CD4-positive, CD25-positive, alpha-beta regulatory T cell (primary cell): ENCODE measurements at places on chromosomes 2 and 18. TPM values are rescaled to one million over a fixed set of nuclear protein-coding genes. Genes with fewer than 3 reads are reported as not detected.

DNA sequence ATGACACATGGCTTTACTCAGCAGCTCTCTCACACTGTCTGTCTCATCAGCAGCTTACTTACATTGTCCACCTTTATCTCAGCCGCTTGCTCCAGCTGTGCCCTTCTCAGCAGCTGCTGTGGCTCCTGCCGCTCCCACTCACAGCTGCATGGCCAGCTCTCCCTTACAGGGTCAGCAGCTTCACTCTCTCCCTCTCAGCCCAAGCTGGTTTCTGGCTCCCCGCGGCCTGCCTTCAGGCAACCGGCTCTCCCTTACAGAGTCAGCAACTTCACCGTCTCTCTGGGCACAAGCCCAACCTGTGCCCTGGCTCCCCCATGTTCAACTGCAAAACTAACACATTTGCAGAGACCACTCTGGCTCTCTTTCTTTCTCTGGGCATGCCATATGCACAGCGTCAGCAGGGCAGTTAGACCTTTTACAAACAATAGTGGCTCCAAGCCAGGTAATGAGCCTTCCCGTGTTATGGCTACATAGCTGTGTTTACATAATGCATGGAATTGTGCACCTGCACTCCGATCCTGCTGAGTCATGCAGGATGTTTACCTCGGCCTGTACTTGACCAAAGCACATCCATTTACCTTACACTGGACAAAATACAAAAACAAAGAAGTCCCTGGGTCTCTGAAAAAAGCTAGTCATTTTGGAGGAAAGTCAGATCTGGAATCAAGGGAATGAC is 167.3 kb downstream of the DOK6 start:
- DNase-seq: no peak

DNA sequence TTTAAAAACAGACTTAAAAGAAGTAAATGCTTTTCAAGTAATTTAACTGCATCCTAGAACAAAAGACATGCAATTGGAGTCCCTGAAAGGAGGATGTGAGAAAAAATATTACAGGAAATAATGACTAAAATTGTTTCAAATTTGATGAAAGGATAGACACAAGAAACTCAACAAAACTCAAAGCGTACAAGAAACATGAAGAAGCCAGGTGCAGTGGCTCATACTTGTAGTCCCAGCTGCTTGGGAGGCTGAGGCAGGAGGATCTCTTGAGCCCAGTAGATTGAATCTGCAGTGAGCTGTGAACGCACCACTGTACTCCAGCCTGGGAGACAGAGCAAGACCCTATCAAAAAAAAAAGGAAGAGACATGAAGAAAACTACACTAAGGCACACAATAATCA is 118.1 kb upstream of the SLC39A10 start:
- DNase-seq: no peak

DNA sequence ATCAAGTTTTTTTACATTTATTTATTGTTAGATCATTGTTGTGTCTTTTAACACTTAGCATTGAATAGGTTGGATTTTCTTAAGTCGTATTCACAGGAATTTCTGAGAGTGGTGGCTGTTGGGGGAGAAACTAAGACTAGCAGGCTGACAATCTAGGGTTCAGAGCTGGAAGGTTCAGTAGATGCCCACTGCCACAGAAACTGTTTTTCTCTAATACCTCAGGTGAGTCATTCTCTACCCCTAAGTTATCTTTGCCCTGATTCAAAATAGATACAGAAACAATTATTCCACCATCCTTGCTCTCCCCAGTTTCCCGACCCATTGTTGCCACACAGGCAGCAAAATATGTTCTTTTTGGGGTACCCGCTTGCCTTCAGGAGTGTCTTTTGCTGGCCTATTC is 870.8 kb upstream of the ID2 start:
- DNase-seq: no peak

GRCh38 chr2:3575534-3576262 is 638 bp downstream of the RPS7 start:
- peak; percentile 42 for DNase-seq

- no peak for DNase-seq
These were observed 79.5 kb downstream of the FAM161A start for GRCh38 chr2:61774351-61774750.

- no peak for DNase-seq
These were observed 20.3 kb downstream of the MTERF4 start for GRCh38 chr2:241081643-241082340.

DNA sequence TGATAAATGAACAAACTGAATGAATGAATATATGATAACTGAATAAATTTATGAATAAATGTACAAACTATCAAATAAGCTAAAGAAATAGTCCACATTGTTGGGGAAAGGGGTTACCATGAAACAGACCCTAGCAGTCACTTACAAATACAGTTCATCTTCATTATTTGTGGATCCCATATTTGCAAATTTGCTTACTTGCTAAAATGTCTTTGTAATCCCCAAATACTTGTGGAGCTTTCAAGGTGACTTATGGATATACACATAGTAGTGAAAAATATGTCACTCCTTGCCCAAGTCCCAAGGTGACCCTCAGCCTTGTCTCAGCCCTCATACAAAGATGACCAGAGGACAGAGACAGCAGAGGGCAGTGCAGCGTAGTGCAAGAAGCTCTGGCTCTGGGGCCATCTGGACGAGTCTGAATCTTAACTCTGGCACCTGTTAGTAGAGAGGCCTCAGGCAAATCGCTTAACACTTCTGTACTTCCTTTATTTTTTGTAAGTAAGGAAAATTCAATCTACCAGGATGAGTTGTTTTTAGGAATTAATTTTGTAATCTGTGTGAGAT is 3.1 kb downstream of the PAIP2B start:
- no peak for DNase-seq

- peak; percentile 6 for DNase-seq
These were observed 787 bp downstream of the SOCS6 start for GRCh38 chr18:70289351-70290312.

GRCh38 chr18:8515142-8515865 is 93.9 kb upstream of the RAB12 start:
- DNase-seq: no peak

GRCh38 chr2:223971-224760 is 39.7 kb downstream of the SH3YL1 start:
- DNase-seq: no peak

DNA sequence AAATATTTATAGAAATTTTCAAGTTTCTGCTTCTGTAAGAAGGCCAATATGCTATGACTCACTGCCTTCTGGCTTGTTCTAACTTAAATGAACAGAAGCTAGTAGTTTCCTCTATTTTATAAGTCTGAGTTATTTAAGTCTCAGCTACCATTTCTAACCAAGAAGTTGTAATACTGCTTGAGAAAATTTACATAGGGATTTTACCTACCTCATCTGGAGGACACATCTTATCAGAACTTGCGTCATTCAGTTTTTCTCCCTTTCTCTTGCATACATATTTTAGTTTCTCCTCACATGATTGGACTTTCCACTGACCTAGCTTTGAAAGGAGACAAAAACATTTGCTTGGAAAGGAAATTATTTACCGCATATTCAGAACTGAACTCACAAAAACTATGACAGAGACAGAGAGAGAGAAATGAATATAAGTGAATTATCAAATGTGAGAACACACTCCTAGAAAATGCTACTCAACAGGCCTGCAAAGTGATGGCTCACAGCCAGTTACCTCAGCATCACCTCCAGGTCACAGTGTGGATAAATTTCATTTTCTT is 81.1 kb upstream of the CD302 start:
- no peak for DNase-seq

ROCK2 gene
- polyA plus RNA-seq: 12.7 TPM

SLC16A14 gene
- not detected for polyA plus RNA-seq

TNFAIP6 gene
- not detected for polyA plus RNA-seq

IAH1 gene
- polyA plus RNA-seq: 108 TPM

ANO7 gene
- not detected for polyA plus RNA-seq

PAIP2B gene
- polyA plus RNA-seq: 2.9 TPM

CDKL4 gene
- polyA plus RNA-seq: 0.40 TPM

LHCGR gene
- not detected for polyA plus RNA-seq

CPSF3 gene
- polyA plus RNA-seq: 30.7 TPM
